Fibroblast of skin of scalp (primary cell): ENCODE measurements at places on chromosomes 12 and 14.
A peak's percentile ranks its signal among the peaks of the same experiment; 100 is the strongest.

DNA sequence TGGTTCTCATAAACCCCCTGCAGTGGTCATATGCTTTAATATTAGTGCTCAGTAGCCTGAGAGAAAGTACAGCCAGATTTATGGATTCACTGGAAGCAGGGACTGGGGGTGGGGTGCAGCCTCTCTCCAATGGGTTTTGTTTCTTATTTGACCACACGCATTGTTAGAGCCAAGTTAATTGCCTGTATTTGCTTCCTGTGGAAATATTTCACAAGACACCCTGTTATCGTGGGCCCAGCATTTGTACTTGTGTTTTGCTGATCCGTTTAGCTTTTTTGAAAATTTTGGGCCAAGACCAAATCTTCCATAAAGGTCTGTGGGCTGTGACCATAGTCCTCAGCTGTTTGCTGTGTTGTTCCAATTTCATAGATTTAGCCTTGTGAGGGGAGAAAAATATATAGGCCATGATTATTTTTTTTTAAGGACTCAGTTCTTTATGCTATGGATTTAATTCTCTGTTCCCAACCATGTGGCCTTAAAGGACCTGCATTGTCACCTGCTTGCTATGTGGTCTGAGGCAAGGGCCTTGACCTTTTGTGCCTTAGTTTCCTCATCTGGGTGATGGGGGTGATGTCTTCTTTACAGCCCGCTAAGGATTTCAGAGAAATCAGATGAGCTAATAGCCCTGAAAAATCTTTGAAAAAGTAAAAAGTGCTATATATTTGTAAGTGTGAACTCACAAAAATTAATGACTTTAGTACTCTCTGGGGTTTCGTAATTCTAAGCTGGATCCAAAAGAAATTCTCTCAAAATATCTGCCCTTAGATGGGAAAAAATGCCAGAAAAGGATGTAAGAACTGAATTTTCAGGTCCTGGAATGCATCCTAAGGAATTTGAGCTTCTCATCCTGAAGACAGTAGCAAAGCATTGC lies 370.2 kb downstream of the DPF3 start:
- DNase-seq, result no peak

- no peak for DNase-seq
Measured at GRCh38 chr14:29913566-29913965, 14.1 kb downstream of the PRKD1 start.

DNA sequence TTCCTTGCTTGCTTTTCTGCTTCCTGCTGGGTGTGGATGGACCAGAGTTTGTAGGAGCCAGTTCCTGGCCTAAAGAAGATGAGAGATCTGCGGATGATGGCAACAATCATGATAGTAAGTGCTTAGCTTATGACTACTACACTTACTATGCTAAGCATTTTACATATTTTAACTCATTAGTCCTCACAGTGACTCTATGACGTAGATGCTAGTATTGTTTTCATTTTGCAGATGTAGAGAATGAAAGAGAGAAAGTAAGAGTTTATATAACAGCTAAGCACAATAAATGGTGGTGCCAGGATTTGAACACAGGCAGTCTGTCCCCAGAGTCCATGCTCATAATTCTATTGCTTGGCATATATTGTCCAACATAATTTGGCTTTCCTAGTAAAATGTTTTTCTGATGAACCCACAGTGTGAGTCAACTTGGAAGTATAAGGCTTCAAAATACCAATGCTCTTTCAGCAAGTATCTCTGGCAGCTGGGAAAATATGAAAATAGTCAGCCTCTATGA lies 363.2 kb upstream of the DDHD1 start:
- DNase-seq, result peak; percentile 95

GRCh38 chr12:51424094-51424661 lies 453 bp upstream of the SLC4A8 start:
- DNase-seq, result no peak

DNA sequence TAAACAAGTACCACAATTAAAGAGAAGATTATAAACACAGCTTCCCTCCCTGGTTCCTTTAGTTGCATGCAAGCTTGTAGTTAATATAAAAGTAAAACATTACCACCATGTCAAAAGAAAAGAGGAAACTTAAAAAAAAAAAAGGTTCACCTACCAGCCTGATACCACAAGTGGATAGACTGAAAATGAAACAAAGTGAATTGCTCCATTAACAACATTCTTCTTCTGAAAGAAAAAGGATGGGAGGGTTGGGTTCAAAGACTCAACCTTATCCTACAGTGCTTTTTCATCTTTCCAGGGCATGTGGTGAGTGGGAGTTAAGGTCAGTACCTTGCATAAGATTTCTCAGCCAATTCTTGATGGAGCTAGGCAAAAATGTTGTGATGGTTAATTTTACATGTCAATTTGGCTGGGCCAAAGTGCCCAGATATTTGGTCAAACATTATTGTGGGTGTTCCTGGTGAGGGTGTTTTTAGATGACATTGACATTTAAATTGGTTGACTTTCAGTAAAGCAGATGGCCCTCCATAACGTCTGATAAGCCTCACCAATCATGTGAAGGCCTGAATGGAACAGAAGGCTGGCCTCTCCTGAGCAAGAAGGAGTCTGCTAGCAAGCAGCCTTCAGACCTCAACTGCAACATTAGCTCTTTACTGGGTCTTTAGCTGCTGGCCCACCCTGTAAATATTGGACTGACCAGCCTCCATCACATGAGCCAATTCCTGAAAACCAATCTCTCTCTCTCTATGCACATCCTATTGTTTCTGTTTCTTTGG lies 28.8 kb downstream of the VCPKMT start:
- no peak for DNase-seq

- peak; percentile 18 for DNase-seq
Measured at GRCh38 chr12:63070709-63071108, 80.3 kb downstream of the AVPR1A start.

GRCh38 chr12:112370868-112371510 lies 11.2 kb downstream of the HECTD4 start:
- DNase-seq, result no peak

DNA sequence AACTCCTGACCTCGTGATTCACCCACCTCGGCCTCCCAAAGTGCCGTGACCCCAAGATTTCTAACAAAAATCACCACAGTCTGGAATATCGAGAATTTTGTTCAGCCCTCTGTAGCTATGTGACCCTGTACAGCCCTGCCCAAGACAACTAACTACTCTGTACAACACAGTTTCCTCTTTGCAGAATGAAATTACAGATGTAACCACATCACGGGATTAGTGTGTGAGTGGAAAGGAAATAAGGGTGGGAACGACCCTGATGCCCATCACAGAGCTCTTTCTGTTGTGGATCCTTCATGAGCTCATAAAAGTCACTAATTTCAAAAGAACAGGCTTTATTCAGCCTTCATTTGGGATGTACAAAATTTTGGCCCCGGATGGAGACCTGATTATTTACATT lies 50.5 kb upstream of the KRR1 start:
- no peak for DNase-seq

DNA sequence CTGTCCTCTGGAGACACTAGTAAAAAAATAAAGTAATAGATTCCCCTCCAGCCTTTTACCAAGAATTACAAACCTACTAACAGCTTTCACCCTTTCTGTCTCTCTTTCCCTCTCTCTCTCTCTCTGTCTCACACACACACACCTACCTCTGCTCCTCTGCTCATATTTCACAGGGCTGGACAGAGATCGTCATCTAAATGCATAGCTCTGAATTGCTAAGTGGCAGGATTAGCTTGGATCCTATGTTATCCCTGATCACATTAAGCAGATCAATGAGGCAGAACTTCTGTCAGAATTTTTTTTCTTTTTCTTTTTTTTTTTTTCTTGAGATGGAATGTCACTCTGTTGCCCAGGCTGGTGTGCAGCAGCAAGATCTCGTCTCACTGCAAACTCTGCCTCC lies 22.9 kb downstream of the VCPKMT start:
- no peak for DNase-seq

DNA sequence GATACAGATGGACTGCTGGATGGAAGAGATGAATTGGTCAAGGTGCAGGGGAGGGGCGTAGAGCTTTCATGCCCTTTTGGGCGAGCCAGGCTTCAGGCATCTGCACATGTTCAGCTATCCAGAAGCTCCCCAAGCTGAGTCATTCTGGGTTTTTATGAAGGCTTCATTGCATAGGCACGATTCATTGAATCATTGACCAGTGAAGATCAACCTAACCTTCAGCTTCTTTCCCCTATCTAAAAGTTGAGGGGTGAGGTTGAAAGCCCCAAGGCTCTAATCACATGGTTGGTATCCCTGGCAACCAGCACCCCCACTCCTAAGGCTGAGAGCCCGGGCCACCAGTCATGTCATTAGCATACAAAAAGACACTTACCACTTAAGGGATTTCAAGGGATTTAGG lies 36.3 kb downstream of the RPS29 start:
- no peak for DNase-seq

DNA sequence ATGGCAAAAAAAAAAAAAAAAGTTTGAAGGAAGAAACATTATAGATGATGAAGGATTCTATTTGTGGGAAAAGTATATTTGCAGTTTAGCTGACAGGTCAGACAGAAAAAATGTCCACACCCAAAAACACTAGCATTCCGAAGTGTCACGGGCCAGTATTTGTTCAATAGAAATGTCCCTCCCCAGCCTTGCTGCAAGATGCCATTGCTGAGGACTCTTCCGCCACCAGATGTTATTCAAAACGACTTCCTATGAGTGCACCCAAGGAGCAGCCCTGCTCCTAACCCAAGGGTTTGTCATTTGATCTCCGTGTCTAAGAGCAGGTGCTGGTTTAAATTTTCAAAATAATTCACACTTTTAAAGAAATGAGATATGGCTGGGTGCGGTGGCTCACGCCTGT lies 163.1 kb downstream of the GCH1 start:
- no peak for DNase-seq

- no peak for DNase-seq
Measured at GRCh38 chr12:47740606-47741339, 15.5 kb upstream of the ENDOU start.

- DNase-seq, result no peak
Measured at GRCh38 chr12:128823216-128823915, 392 bp downstream of the SLC15A4 start.
